ENCODE measurements at places on chromosomes 12 and 14. TPM values are rescaled to one million over a fixed set of nuclear protein-coding genes. Genes with fewer than 3 reads are reported as not detected.

DNA sequence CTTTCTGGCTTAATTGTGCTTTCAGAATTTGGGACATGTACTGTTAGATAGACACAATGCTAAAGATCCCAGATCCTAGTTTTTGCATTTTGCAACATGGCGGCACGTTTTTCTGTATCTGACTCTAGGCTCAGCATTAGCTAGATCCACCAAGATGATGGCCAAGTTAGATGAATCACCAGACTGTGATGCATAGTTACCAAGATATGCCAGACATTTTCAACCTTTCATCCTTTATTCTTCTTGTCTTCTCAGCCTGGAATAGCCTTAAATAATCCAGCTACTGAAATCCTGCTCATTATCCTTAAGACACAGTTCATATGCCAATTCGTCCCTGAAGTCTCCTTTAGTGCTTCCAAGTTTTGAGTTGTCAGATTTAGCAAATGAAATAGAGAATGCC, 144.9 kb upstream of the CRY1 start:
- no peaks in the 10 kb centered on the region for H3K4me1 ChIP-seq
- no peak overlapping the region for H3K27ac ChIP-seq
- no peak for DNase-seq
- H3K27me3 ChIP-seq: no peaks in the 10 kb centered on the region
- H3K36me3 ChIP-seq: no peaks in the 10 kb centered on the region

DNA sequence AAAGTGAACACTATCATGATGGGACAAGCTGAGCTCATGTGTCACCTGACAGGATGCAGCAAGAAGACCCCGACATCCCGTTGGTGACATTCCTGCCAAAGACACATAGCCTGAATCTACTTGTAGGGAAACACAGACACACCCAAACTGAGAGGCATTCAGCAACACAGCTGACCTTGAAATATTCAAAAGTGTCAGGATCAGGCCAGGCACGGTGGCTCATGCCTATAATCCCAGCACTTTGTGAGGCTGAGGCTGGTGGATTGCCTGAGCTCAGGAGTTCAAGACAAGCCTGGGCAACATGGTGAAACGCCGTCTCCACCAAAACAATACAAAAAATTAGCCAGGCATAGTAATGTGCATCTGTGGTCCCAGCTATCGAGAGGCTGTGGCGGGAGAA, 232.0 kb upstream of the PLXNC1 start:
- no peak for DNase-seq
- no peak overlapping the region for H3K27ac ChIP-seq
- no peak overlapping the region for H3K4me3 ChIP-seq

PRH2 gene
- total RNA-seq: not detected

DNA sequence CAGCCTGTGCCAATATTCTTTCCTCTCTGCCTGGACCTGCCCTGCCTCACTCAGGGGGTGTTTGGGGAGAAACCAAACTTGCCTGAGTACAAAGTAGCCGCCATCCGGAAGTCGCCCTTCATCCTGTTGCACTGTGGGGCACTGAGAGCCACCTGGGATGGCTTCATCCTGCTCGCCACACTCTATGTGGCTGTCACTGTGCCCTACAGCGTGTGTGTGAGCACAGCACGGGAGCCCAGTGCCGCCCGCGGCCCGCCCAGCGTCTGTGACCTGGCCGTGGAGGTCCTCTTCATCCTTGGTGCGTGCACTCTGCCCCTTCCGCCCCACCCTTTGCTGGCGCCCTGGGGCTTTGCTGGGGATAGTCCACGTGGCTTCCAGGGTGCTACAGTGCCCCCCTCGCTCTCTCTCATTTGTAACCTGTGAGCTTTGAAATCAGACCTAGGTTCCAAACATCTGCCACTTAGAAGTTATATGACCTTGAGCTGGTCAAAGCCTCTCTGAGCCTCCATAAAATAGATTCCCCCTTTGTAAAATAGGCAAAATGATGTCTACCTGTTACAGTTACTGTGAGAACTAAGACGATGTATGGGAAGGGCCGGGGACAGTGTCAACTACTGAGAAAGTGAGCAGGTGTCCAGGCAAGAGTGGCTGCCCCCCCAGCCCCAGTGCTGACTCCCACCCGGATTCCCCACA, 4.5 kb downstream of the KCNH3 start:
- no peaks in the 10 kb centered on the region for H3K36me3 ChIP-seq
- peaks cover 8% of the 10 kb centered on the region for H3K4me1 ChIP-seq
- no peak overlapping the region for H3K4me3 ChIP-seq

LRP6 gene
- 71.0 TPM for total RNA-seq

DNA sequence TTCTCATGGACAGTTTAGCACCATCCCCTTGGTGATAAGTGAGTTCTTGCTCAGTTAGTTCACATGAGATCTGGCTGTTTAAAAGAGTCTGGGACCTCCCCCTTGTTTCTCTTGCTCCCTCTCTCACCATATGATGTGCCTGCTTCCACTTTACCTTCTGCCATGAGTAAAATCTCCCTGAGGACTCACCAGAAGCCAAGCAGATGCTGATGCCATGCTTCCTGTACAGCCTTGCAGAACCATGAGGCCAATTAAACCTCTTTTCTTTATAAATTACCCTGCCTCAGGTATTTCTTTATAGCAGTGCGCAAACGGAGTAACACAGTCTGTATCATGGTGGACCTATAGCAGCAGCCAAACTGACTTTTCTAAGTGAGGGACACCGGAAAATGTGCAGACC, 58.8 kb downstream of the ATP2B1 start:
- H3K4me1 ChIP-seq: peaks cover 2% of the 10 kb centered on the region
- H3K27ac ChIP-seq: no peak overlapping the region
- no peaks in the 10 kb centered on the region for H3K27me3 ChIP-seq
- H3K36me3 ChIP-seq: no peaks in the 10 kb centered on the region
- H3K4me3 ChIP-seq: no peak overlapping the region

GRCh38 chr14:21672116-21672515, 1.5 kb downstream of the OR4E1 start:
- no peak overlapping the region for H3K27ac ChIP-seq
- no peak overlapping the region for H3K4me3 ChIP-seq
- no peaks in the 10 kb centered on the region for H3K27me3 ChIP-seq
- H3K4me1 ChIP-seq: no peaks in the 10 kb centered on the region

GRCh38 chr12:127389923-127390322, 877.0 kb upstream of the TMEM132C start:
- no peaks in the 10 kb centered on the region for H3K4me1 ChIP-seq
- no peak overlapping the region for H3K27ac ChIP-seq

DNA sequence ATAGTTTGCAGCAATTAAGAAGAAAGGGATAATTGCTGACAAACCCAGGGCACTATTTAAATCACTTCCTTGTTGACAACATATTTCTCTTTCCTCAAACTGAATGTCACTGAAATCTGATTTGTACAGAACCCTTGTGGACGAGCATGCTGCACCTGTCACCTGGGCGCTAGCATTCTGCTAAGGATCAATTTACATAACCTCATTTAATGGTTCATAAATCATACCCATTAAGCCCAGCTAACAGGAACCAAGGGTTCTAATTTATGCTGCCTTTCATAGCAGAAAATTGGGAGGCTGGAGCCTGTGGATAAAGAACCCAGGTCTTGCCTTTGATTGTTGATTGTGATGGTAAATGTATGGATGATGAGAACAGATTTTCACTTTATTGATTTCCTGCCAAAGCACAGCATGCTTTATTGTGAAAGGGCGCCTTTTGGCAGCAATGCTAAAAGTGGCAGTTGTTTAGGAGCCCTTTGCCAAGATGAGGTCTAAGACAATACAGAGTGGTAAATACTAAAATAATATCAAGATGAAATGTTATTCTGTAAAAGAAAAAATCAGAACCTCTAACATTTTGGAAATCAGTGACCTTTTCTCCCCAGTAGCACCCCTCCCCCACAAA, 95.4 kb downstream of the NKX2-1 start:
- no peak overlapping the region for H3K4me3 ChIP-seq
- H3K36me3 ChIP-seq: no peaks in the 10 kb centered on the region
- DNase-seq: no peak
- no peak overlapping the region for H3K27ac ChIP-seq

BRMS1L gene
- 9.6 TPM for total RNA-seq

GRCh38 chr12:129269756-129270495, 416.6 kb downstream of the GLT1D1 start:
- H3K4me1 ChIP-seq: no peaks in the 10 kb centered on the region
- H3K27ac ChIP-seq: no peak overlapping the region
- H3K27me3 ChIP-seq: no peaks in the 10 kb centered on the region
- no peak overlapping the region for H3K4me3 ChIP-seq
- no peak for DNase-seq
- H3K36me3 ChIP-seq: no peaks in the 10 kb centered on the region

DNA sequence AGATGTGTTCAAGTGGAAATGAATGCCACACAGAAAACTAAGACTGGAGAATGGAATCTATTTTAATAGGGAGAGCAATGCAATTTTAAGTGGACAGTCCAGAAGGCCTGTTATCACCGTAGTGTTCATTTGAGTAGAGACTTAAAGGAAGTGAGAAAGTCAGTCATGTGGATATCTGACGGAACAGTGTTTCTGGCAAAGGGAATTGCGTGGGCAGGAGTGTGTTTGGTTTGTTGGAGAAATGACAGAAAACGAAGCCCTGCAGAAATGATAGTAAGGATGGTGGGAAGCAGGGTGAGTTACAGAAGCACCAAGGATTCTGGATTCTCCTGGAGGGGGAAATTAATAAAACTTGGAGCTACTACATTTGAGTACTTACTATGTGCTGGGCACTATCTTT, 776.6 kb downstream of the MED13L start:
- no peaks in the 10 kb centered on the region for H3K4me1 ChIP-seq
- no peak overlapping the region for H3K27ac ChIP-seq
- DNase-seq: no peak
- no peaks in the 10 kb centered on the region for H3K27me3 ChIP-seq

KRT73 gene
- total RNA-seq: not detected

FKBP3 gene
- 37.1 TPM for total RNA-seq

GRCh38 chr14:61128382-61129167, 147.5 kb downstream of the SLC38A6 start:
- no peak overlapping the region for H3K27ac ChIP-seq
- no peaks in the 10 kb centered on the region for H3K4me1 ChIP-seq
- no peaks in the 10 kb centered on the region for H3K36me3 ChIP-seq
- H3K27me3 ChIP-seq: no peaks in the 10 kb centered on the region
- no peak overlapping the region for H3K4me3 ChIP-seq

- peak; percentile 89 for DNase-seq
- no peaks in the 10 kb centered on the region for H3K27me3 ChIP-seq
- H3K4me3 ChIP-seq: peak overlapping the region; percentile 48
- peak overlapping the region; percentile 97 for H3K27ac ChIP-seq
- no peaks in the 10 kb centered on the region for H3K36me3 ChIP-seq
Observed at GRCh38 chr12:124939079-124939420, 24.6 kb upstream of the UBC start.

GRCh38 chr14:89428546-89429198, 11.6 kb upstream of the FOXN3 start:
- H3K27me3 ChIP-seq: no peaks in the 10 kb centered on the region
- H3K27ac ChIP-seq: peak overlapping the region; percentile 81
- H3K4me3 ChIP-seq: peak overlapping the region; percentile 10
- peaks cover 53% of the 10 kb centered on the region for H3K4me1 ChIP-seq
- no peak for DNase-seq

GRCh38 chr14:95516554-95517181, at the start of gene SYNE3:
SYNE3 (minus strand) TSS chr14:95516650; CDS start chr14:95475821, 40,829 bp downstream.
- no peak for DNase-seq
- H3K4me3 ChIP-seq: peak within 1 kb of the TSS; percentile 87
- no peaks in the 10 kb centered on the region for H3K27me3 ChIP-seq
- no peaks in the 10 kb centered on the region for H3K36me3 ChIP-seq
- peaks cover 76% of the 10 kb centered on the region for H3K4me1 ChIP-seq
- H3K27ac ChIP-seq: peak within 1 kb of the TSS; percentile 94

TRHDE gene
- 34.9 TPM for total RNA-seq

DNA sequence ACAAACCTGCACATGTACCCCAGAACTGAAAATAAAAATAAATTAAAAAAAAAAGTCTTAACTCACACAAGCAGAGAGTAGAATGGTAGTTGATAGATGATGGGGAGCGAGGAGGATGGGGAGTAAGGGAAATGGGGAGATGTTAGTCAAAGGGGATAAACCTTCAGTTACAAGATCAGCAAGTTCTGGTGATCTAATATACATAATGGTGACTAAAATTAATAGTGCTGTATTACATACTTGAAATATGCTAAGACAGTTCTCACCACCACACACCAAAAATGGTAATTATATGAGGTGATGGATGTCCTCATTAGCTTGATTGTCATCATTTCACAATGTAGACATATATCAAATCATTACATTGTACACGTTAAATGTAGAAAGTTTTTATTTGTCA, 3.2 kb upstream of the C12orf42 start:
- H3K4me3 ChIP-seq: no peak overlapping the region
- H3K27me3 ChIP-seq: peaks cover 3% of the 10 kb centered on the region
- DNase-seq: no peak
- no peak overlapping the region for H3K27ac ChIP-seq
- H3K36me3 ChIP-seq: no peaks in the 10 kb centered on the region

GRCh38 chr12:105402366-105402765, 71.9 kb downstream of the C12orf75 start:
- no peaks in the 10 kb centered on the region for H3K27me3 ChIP-seq
- DNase-seq: no peak
- no peaks in the 10 kb centered on the region for H3K36me3 ChIP-seq
- no peak overlapping the region for H3K27ac ChIP-seq
- no peaks in the 10 kb centered on the region for H3K4me1 ChIP-seq

CISTR gene
- total RNA-seq: not detected

Data from vagina (tissue), 2 donors.